ENCODE measurements at places on chromosomes 1 and 21.

DNA sequence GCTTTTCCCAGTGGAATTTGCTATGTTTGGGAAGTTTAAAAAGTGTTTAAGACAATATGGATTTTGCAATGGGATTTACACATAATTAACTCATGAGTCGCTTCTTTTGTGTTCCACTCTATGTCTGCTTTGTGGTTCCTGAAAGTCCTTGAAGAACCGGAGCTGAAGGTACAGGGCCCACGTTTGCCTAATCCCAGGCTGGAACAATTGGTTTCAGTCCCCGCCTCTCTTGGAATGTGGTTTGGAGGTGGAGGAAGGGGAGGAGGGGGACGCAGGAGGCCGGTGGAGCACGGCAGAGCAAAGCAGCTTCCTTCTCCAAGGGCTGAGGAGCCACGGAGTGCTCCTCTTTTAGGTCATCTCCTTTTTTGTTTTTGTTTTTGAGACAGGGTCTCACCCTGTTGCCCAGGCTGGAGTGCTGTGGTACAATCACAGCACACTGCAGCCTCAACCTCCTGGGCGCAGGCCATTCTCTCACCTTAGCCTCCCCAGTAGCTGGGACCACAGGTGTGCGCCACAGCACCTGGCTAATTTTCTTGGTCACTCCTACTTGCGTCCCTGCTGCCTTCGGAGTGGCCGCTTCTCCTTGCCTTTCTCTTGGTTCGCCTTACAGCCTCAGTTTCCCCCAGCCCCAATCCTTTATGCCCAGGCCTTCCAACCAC is 129.5 kb upstream of the ERRFI1 start:
- peak; percentile 38 for DNase-seq

GRCh38 chr1:4312024-4312423 is 342.4 kb upstream of the AJAP1 start:
- no peak for DNase-seq

DNA sequence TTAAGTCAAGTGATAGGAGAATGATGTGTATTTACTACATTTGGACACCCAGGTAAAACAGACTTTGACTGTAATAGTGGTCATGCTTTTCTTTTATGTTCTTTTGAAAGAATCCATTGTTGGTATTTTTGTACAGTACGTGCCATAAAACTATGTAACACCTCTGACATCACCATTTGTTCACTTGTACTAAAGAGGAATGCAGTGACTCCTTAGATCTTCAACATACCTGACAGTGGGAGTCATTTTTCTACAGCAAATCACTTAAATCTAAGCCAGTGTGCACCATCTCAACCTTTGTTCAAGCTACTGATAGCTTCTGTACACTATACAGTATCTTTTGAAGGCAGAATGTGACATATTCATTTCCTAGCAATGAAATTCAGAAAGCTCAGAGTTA is 6.3 kb upstream of the PLD5 start:
- DNase-seq: no peak

- no peak for DNase-seq
These were observed 8.2 kb upstream of the MAPKAPK2 start for GRCh38 chr1:206676499-206676898.

- DNase-seq: no peak
These were observed 19.4 kb downstream of the RRP15 start for GRCh38 chr1:218304281-218305039.

DNA sequence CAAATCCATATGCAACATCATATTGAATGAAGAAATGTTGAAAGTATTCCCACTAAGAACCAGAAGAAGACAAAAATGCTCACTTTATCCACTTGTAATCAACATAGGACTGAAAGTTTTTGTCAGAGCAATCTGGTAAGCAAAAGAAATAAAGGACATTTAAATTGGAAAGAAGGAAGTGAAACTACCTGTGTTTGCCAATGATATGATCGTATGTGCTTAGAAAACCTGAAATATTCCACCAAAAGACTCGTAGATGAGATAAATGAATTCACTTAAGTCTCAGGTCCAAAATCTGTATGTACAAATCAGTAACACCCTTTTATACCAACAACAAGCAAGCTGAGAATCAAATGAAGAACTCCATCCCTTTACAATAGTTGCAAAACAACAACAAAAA is 8.5 kb downstream of the PRAMEF1 start:
- no peak for DNase-seq

DNA sequence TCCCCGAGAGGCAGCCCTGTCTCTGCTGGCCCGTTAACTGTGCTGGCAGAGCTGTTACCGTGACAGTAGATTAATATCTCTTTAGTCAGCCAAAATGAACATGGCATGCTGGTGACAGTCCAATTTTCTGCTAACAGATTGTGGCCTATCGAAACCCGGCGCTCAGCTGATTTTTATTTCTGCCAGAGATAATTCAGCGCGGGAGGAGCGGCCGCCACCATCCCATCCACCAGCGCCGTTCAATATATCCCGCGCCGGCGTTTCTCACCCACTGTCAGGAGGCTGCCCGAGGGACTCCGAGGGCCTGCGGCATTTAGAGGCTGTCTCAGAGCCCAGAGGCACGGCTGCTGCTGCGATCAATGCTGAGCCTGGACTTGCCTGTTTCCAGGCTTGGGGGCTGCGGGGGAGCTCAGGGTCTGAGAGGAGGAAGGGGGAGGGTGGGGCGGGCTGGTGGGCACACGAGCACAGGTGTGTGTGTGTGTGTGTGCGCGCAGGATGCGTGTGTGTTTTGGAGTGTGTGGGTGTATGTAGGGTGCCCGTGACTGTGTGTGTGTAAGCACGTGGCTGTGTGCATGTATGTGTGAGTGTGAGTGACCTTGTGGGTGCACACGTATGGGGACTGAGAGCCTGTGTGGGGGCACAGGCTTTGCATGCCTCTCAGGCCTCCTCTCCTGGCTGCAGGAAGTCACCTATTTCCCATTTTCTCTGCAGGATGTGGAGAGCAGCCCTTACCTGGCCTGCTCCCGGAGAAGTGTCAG is 109.7 kb upstream of the ACTRT2 start:
- DNase-seq: no peak

GRCh38 chr1:243315893-243316292 is 60.1 kb downstream of the SDCCAG8 start:
- DNase-seq: no peak

DNA sequence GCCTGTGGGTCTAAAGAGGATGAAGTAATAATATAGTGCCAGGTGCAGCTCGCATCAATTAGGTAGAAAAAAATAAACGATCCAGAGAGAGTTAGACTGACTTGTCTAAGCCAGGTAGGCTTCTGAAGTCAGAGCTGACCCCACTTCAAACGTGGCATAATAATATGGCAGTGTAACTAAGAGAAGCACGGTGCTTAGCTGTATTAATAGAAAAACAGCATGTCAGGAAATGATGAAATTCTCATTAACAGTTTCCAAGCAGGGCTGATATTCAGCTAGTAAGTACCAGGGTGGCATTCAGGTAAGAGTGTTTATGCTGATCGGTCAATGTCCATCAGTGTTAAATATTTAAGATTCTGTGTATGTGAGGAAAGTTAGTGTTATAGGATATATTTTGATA is 145.8 kb upstream of the SAMSN1 start:
- no peak for DNase-seq

DNA sequence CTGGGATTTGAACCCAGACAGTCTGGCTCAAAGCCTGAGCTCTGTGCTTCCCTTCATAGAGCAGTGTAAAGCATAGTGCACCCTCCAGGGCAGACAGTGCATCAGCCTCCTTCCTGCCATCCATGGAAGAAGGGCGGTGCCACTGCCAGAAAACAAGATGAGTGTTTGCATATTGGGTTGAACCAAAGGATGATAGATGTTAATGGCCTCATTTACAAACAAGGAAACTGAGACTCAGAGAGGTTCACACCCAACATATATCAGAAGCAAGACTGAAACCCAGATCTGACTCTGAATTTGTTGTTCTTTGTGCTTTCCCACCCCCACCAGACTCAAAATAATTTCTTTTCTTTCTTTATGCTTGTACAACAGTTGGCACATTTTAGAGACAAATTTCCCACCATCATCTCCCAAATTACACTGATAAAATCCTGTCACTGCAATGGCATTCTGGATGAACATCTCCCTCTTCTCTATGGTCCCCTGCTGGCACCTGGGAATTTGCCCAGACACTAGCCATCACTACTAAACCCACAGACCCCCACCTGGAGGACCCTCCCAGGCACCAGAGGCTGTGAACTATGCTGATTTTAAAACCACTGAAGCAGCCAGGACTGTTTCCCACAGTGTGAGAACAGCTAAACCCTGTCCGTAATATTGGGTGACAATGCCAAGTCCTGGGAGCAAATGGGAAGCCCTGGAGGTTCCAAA is 45.4 kb upstream of the MPZL1 start:
- DNase-seq: no peak

- no peak for DNase-seq
These were observed 410.7 kb downstream of the SIPA1L2 start for GRCh38 chr1:232218955-232219865.

GRCh38 chr1:48196237-48196636 is 26.3 kb upstream of the SLC5A9 start:
- DNase-seq: no peak

GRCh38 chr1:226690460-226690982 is 48.6 kb downstream of the ITPKB start:
- DNase-seq: no peak

DNA sequence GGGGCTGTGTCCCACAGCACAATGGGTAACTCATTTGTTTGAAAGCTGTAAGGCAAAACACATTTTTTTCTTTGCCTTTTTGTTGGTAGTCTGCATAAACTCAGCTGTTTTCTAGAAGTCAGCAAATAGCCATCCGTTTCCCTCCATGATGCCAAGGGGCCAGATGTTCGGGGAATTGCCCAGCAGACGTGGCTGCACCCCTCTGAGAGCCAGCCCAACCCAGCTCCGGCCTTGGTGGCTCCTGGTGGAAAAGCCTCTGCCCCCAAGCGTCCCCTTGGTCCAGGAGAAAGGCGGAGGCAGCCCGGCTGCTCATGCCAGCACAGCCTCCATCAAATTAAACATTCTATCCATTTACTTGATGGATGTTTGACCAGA is 58.4 kb upstream of the ADARB1 start:
- DNase-seq: no peak

DNA sequence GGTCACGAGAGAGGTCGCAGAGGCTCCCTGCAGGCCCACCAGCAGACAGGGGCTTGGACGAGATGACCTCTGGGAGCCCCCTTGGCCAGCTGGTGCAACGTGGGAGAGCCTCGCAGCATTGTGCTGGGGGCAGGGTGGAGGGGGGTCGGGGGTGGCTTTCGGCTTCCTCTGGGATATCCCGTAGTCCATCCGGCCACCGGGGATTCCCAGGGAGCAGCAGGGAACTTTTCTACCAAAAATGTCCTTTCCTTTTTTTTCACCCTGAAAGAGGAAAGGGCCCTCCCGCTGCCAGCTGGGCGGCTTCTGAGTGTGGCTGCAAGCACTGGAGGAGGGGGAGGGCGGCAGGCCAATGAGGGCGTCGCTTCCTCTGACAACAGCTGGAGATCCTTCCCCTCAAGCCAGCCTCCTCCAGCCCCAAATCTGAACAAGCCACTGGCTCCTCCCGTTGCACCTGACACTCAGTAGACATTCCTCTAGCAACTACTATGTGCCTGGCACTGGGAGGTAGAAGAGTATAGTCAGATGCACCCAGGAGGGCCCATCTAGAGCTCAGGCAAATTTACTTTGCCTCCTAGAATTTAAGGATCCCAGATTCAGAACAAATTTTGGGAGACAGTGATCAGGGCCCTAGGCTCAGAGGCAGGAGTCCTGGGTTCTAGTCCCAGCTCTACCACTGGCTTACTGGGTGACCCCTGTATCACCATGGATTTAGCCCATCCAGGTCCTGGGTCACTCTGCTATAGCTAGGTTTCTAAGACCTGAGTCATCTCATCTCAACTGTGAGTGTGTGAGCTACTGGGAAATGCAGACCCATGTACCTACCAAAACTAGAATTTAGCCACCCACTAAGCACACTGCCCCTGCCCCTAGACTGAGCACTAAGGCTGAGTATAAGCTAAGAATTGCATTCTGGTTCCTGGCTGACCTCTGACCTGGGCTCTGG is 2.7 kb downstream of the MOB3C start:
- DNase-seq: peak; percentile 54

- DNase-seq: peak; percentile 79
These were observed 588 bp downstream of the NEXN start for GRCh38 chr1:77888781-77889642.

- DNase-seq: no peak
These were observed 9.4 kb downstream of the HSPG2 start for GRCh38 chr1:21927533-21928237.

GRCh38 chr1:161427733-161428516 is 60.2 kb upstream of the CFAP126 start:
- DNase-seq: peak; percentile 72

GRCh38 chr1:80769208-80769750 is 1031.5 kb upstream of the ADGRL2 start:
- DNase-seq: no peak

- no peak for DNase-seq
These were observed 65.3 kb downstream of the GATAD2B start for GRCh38 chr1:153857505-153857904.

- DNase-seq: peak; percentile 67
These were observed 319.4 kb downstream of the TGFB2 start for GRCh38 chr1:218664385-218665170.

GRCh38 chr1:113190078-113190477 is 117.1 kb downstream of the LRIG2 start:
- no peak for DNase-seq

- no peak for DNase-seq
These were observed 48.0 kb downstream of the IL6R start for GRCh38 chr1:154453161-154453560.

- DNase-seq: no peak
These were observed 32.1 kb downstream of the TAF5L start for GRCh38 chr1:229593800-229594199.

- peak; percentile 66 for DNase-seq
These were observed 6.4 kb upstream of the GSTM4 start for GRCh38 chr1:109649491-109649914.

GRCh38 chr1:47637111-47637685 is 199.4 kb downstream of the FOXD2 start:
- DNase-seq: peak; percentile 27

GRCh38 chr21:25503981-25504380 is 103.3 kb downstream of the MRPL39 start:
- no peak for DNase-seq

DNA sequence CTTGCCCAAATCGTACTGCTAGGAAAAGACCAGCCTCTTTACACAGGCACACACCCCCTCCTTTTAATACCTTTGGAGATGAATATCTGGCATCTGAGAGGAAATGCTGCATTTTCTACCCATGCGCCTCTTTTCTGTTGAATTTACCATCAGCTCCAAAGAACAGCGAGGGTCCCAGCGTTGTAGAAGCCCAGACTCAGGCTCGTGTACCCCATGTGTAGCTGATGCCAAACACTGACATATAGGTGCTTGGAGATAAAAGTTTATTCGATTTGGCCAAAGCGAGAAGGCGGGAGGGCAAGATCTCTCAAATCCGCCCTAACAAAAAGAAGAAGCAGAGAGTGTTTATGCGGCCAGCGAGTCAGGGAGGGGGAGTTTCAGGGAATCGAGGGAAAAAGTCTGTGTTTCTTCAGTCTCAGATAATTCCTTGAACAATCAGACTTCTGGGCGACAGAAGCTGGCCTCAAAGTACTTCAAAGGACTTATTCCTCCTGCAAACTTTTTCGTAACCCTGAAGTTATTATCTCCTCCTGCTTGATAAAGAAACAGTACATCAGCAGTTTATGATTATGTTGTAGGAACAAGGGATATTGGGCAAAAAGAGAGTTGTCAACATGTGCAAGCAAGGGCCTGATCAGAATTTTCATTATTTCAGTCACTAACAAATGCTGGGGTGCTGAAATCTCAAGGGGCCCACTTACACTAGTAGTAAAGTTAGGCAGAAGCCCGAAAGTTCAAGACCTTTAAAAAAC is 642 bp upstream of the CREG1 start:
- DNase-seq: no peak
